ENCODE measurements at places on chromosomes 12 and 14. TPM values are rescaled to one million over a fixed set of nuclear protein-coding genes. Genes with fewer than 3 reads are reported as not detected.

DNA sequence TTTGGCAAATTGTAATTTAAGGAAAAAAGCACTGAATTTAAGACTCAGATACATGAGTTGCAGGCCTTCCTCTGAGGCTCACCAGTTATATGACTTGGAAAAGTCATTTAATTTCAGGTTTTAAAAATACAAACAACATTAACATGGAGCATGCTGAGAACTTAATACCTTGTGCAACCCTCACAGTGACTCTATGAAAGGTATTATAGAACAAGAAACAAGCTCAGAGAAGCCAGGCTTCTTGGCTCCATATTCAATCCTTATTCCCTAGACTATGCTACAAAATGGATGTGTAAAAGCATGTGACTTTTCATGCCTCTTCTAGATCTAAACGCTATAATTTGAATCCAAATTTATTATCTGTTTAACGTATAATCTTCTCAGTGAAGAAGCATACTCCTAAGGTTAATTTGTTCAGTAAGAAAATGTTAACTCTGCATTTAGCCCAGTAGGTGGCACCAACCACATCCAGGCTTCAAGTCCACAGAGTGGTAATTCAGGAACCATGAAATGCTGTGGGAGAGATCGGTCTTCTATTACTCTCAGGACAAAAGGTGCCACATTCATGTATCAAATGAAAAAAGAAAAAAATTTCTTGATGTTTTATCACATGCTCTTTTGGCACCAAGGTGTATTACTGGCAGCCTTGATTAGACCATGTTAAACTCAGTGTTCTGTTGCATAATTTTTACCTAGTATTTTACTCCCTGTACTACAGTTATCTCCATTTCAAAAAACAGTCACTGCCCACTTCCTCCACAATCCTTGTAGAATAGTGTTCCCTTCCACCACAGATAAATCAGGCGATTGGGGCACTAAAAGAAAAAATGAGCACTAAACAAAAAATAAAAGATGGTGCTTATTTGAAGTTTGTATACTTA is 9.3 kb downstream of the CCDC196 start:
- peak; percentile 39 for DNase-seq

DNA sequence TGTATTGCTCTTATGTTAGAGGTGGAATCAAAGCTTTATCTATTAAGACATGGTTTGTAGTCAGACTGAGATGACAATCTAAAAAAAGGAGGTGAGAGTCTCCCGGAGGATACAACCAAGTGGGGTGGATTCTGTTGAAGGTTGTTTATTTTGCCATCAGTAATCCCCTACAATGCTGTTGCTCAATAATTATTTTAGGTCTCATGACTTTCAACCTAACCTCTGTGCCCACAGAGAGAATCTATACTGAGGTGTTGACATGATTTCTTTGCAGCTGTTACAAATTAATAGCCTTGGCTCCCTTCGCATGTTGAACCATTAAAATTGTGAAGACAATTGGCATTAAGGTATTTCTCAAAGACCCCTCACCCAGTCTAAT is 28.7 kb upstream of the FOS start:
- no peak for DNase-seq

Gene CMKLR1
- total RNA-seq, result 7.0 TPM

Gene IAPP
- not detected for total RNA-seq

Gene FAM181A
- total RNA-seq, result not detected

GRCh38 chr14:29749829-29750228 is 177.8 kb downstream of the PRKD1 start:
- no peak for DNase-seq

Gene PGF
- total RNA-seq, result 5.9 TPM

Gene C3AR1
- 49.3 TPM for total RNA-seq

Gene AQP6
- total RNA-seq, result not detected

GRCh38 chr12:101779626-101780025 is 40.4 kb upstream of the SYCP3 start:
- DNase-seq, result no peak

All from heart left ventricle (tissue), 16 donors.